ENCODE measurements at places on chromosomes 3 and 15.

DNA sequence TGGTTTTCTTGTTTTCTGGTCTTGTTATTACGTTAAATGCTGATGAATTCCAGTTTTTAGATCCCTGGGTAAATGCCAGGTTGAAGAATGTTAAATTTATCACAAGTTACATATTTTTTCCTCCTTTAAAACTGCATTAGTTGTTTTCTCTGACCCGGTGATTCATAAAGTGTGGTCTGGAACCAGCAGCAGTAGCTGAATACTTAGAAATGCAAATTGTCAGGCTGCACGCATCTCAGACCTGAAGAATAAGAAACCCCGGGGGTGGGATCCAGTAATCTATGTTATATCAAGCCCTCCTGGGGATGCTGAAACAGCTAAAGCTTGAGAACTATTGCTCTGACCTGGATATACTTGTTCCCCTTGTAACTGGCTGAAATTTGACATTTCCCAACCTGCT lies 69.1 kb downstream of the PEX5L start:
- no peak for DNase-seq

DNA sequence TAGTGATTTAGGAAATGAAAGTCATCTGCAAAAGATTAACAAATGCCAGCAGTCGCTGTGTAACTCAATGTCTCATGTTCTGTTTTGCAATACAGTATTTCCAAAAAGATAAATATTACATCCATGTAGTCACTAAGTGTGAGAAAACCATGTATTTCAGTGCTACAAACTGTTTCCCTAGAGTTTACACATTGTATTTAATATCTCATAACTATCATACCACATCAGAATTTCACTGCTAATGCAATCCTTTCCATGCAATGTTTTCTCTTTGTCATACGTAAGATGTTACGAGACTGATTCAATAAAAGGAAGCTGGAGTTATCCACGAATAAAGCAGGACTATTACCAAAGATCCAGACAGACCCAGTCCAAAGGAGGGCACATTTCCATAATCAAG lies 269.4 kb downstream of the GBE1 start:
- DNase-seq = no peak

- peak; percentile 26 for DNase-seq
These were observed 14.2 kb upstream of the ST6GAL1 start for GRCh38 chr3:186915806-186916796.

DNA sequence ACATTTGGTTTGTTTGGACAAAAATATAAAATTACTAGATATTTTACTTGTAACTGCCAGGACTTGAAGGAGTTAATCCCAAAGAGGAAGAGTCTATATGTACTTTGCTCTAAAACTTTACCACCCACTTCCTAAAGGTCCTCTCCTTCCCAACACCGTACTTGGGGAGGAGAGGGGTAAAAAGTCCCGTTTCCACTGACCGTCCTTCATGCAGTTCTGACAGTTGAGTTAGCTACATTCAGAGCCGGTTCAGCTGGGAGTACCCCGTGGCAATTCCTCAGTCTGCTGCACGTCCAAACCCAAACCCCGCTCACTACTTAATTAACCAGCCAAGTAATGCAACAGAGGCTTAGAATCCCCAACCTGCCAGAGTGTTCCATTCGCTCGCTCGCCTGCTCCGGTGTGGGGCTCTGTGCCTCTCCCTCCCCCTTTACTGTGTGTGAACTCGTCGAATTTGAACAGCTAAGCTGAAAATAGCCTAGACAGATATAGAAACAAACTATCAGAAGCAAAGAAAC lies 519.7 kb downstream of the FOXP1 start:
- peak; percentile 24 for DNase-seq

- DNase-seq = no peak
These were observed 91.9 kb upstream of the VGLL4 start for GRCh38 chr3:11735638-11736037.

DNA sequence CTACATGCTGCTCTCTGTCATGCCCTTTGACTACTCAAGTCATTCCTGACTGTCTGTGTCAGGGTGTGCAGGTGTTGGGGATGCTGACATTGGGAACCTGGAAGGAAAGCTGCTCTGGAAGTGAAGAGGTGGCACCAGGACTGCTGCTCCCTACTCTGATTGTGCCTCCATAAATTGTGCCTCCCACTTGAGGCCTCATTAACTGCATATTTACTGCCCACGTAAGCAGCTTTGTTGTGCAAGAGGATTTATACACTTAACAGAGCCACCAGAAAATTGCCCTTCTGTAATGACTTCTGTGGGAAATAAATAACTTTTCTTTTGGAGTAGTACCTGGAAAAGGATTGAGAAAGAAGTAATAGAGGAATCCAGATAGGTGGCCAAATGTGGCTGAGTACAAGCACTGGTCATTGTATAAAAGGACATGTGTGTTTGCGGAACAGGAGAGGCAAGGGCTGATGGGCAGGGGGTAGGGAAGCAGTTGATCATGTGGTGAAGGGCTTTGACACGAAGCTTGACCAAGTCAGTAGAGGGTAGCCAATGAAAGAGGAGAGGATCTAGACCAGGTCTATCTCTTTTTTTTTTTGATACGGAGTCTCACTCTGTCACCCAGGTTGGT lies 24.8 kb downstream of the IL20RB start:
- no peak for DNase-seq

Data from activated effector memory CD4-positive, alpha-beta T cell treated with Interleukin-2 at 50 U/mL for 16 hours (primary cell).